ENCODE measurements at places on chromosomes 3 and 15.
A peak's percentile ranks its signal among the peaks of the same experiment; 100 is the strongest.

DNA sequence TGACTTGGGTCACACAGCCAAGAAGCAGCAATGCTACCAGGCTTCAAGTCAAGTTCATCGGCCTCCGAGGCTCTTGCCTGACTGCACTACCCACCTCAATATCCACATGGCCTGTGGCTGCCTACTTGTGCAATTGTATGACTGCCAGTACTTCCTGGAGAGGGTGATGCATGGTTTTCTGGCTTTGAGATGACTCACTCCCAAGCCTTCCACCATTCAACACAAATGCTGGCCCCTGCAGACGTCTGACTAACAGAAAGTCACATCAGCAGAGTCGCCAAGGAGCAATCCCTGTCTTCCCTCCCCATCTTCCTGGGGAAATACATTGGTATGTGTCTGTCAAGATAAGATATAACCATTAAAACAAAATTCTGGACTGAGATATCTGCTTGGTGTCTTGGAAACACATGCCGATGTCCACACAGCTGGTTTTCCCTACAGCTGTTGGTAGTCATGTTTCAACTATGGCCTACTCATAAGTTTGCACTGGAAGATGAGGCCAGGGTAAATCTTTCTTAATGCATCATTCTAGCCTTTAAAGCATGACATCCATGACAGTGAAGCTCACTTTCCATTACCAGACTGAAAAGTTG lies 79.6 kb upstream of the SPATA12 start:
- no peak for DNase-seq

DNA sequence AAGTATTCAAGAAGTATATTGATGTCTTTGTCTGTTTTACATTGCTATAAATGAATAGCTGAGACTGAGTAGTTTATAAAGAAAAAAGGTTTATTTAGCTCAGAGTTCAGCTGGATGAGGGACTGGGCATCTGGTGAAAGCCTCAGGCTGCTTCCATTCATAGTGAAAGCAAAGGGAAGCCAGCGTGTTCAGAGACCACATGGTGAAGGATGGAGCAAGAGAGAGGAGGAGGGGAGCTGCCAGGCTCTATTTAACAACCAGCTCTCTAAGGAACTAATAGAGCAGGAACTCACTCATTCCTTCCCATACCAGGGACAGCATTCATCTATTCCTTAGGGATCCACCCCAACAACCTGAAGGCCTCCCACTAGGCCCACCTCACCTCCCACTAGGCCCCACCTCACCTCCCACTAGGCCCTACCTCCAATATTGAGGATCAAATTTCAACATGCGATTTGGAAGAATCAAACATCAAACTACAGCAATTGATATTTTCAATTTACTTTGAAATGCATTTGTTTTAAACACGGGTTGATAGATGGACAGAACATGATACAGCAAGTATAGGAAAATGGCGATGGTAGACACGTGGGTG lies 167.5 kb upstream of the HES1 start:
- DNase-seq = no peak

DNA sequence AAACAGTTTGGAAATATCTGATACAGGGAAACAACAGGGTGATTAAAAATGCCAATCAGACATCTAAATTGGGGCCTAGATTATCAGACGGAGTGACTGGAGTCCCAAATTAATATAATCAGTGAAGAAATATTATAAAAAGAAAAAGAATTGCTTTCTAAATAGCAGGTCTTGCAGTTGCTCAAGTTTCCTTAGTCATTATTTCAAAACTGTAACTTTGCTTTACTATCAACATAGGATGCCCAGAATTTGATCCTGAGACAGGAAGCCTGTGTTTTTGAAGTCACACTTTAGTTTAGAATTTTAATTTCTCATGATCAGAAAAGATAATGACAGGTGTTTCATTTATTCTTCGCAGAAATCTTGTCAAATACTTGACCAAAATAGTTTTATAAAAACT lies 105.9 kb downstream of the IL1RAP start:
- no peak for DNase-seq

- DNase-seq = no peak
Observed at GRCh38 chr3:46931631-46932331, 44.8 kb downstream of the CCDC12 start.

DNA sequence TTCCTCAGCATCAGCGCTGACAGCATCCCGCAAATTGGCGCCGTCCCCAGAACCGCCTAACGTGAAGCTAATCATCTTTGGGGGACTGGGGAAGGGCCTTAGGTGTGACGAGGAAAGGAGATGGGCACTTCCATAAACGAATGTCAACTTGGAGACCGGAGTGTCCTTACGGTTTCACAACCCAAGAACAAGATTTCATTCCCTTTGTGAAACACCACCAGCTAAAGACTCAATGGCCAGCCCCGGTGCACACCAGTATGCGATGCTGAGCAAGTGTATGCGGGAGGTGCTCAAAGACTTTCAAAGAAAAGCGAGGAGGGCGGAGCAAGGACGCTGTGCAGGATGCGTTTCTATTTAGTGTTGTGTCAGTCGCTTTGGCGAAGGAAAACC lies 759 bp upstream of the TTBK2 start:
- peak; percentile 29 for DNase-seq

DNA sequence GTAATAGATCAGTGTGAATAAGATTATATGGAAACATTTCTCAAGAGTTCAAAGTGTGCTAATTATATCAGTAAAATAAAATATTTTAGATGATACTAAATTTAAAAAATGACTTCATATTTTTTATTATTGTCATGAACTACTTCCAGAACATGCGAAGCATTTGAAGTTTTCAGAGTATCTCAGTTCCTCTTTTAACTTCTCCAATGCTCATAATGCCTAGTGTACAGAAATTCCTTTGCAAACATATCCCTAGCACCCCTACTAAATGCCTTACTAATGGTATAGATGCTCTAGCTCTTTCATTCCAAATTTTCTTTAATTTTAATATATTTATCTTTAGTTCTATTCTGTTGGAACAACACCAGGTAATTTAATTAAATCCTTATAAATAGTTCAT lies 580.4 kb downstream of the CADM2 start:
- DNase-seq = no peak

DNA sequence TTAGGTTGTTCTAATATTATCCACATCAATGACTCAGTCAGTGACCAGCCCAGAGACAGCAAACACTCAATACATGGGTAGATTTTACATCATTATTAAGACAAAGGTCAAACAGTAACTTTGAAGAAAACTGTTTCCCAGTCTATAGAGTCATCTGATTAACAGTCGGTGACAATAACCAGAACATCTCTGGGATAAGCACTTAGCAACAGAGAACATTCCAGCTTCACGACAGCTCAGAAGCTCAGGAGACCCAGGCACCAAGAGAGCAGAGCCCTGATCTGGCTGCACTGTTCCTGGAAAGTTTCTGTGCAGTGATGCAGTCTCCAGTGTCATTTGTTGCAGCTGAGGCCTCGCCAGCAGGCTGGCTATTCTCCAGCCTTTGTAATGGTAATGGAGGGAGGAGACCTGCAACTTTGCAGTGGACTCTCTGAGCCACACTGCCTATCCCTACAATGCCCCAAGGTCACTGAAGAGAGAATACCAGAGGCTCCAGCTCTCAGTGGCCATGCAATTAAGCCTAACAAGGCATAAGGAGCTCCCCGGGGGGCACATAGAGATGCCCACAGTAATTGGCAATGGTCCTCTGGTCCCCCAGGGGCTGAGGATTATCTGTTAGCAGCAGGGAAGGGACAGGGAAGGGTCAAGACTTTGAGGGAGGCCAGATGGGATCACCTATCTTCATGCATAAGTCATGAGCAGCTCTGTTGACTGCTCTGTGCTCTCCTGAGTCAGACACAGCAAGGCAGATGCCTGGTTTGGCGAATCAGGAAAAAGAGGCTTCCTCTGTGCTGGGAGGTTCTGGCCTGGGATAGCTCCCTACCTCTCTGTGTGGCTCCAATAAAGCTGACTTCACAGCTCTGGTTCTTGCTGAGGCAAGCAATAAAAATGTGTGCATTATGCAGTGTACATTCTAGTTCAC lies 163.6 kb downstream of the CTNNB1 start:
- no peak for DNase-seq

DNA sequence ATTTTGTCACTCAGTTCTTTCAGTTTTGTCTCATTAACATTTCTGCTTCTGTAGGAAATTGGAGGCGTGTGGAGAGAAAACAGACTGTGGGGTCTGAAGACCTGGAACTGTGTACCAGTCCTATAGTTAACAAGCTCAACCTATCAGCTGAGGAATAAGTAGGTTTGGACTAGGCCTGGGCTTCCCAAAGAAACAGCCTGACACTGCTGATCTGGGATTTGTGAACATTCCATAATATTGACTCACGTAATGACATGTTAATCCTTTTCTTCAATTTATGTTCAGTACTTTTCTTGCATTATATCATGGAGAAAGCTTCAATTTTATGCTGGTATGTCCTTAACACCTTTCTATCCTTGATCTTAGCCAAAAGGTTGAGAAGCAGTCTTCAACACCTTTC lies 181.6 kb upstream of the RORA start:
- DNase-seq = no peak

DNA sequence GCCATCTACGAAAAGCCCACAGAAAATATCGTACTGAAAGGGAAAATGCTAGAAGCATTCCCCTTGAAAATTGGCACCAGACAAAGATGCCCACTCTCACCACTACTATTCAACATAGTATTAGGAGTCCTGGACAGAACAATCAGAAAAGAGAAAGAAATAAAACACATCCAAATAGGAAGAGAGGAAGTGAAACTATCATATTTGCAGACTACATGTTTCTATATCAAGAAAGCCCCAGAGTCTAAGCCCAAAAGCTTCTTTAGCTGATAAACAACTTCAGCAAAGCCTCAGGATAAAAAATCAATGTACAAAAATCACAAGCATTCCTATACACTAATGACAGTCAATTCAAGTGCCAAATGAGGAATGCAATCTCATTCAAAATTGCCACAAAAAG lies 15.6 kb downstream of the OR5K3 start:
- no peak for DNase-seq
